ENCODE measurements at places on chromosomes 12 and 14. TPM values are rescaled to one million over a fixed set of nuclear protein-coding genes. Genes with fewer than 3 reads are reported as not detected.

DNA sequence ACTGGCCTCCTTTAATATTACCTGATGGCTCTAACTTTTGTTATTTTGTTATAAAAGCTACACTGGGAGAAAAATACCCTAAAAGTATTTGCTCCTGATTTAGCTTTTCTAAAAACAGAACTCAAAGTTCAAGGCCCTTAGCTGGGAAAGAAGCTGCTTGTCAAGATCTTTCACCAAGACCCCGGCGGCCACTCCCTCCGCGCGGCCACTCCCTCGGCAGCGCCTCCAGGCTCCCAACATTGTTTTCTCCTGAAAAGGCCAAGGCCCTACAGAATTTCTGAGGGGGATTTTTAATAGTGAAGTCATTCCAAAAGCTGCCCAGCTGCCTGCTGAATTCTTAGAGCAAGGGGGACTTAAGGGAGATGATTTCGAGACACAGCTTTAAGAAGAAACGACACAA is 96.4 kb downstream of the NTN4 start:
- no peak for DNase-seq

TTC6 gene
- total RNA-seq, result 0.80 TPM

- no peak for DNase-seq
Observed at GRCh38 chr14:106372870-106373652, 846.7 kb downstream of the TMEM121 start.

KRT4 gene
- not detected for total RNA-seq

GRCh38 chr12:27667540-27667939 is 28.7 kb upstream of the REP15 start:
- DNase-seq, result no peak

GRCh38 chr12:40240779-40241178 is 16.0 kb downstream of the LRRK2 start:
- no peak for DNase-seq

GRCh38 chr12:68861890-68862289 is 53.9 kb downstream of the MDM2 start:
- no peak for DNase-seq

DNA sequence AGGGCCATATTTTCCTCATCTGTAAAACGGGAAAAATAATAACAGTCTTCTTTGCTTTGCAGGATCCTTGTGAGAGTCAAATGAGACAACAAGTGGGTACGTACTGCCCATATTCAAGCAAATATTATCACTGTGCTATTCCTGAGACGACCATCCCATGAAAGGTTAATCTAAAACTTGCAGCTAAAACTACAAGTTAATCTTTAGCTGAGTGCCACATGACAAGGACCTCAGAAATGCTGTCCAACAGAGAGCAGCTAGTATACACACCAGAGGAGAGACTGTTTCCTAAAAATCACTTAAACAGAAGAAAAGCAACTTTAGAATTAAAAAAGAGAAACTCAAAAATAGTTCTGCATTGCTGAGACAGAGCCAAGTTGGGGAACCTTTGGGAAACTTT is 162.7 kb upstream of the TMTC2 start:
- peak; percentile 38 for DNase-seq

Data from epithelial cell of proximal tubule (primary cell).